ENCODE measurements at places on chromosomes 6 and 20.
A peak's percentile ranks its signal among the peaks of the same experiment; 100 is the strongest.

DNA sequence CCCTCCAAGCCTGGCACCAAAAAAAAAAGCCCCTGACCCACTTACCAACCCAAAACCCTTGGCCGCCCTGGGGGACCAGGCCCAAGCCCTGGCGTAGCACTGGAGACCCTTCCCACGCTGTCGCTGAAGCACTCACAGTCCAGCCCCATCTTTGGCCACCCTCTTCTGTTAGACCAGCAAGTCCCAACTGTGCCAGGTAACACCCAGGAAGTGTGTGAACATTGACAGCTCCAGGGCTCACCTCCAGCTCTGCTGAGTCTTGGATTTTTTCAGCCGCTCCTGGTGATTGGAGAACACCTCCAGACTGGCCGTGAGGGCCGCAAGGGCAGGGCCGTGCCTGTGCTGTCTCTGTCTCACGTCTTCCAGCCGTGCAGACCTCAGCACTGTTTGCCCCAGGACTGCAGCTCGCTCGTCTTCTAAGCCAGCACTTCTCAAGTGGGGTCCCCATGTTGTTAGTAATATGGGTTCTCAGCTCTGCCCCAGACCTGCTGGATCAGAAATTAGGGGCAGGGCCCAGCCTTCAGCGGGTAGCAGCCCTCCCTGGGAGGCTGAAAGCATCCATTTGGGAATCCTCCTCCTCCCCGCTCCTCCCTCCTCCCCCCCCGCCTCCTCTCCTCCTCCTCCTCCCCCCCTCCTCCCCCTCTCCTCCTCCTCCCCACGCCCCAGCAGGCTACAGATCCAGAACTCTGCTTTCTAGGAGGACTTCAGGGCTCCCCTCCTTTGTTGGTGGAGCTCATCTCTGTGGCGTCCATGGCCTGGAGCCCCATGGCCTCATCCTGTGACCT, 18.1 kb downstream of the NPEPL1 start:
- DNase-seq, result no peak

- no peak for DNase-seq
Measured at GRCh38 chr6:150547502-150548222, 52.0 kb upstream of the PLEKHG1 start.

GRCh38 chr6:111601886-111602285, 3.8 kb downstream of the TRAF3IP2 start:
- DNase-seq, result peak; percentile 90

DNA sequence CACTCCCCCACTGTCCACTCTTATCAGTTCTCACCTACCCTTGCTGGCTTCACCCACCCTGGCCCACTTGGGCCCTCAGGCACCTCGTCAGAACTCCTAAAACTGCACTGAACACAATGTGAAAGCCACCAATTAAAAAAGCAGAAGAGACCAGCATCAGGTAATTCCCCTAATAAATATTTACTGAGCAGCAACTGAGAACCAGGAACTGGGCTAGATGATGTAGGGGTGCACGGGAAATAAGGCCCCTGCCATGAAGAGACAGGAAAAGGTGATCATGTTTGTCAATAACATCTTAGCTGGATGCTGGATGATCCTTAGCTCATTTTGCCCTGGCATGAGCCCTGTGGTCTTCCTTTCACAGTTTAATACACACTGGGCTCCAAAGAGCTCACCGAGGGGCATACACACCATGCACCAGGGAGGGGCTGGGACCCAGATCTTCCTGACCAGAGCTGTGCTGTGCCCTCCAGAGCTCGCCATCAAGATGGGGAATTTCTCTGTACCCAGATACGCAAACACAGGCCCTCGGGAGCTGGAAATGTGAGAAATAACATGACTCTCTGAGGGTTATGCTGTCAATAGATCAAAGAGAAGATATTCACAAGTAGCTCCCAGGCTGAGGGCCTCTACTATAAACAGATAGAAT, 113.6 kb upstream of the SLC22A16 start:
- DNase-seq, result no peak

GRCh38 chr6:11811644-11812264, 33.2 kb upstream of the ADTRP start:
- no peak for DNase-seq

DNA sequence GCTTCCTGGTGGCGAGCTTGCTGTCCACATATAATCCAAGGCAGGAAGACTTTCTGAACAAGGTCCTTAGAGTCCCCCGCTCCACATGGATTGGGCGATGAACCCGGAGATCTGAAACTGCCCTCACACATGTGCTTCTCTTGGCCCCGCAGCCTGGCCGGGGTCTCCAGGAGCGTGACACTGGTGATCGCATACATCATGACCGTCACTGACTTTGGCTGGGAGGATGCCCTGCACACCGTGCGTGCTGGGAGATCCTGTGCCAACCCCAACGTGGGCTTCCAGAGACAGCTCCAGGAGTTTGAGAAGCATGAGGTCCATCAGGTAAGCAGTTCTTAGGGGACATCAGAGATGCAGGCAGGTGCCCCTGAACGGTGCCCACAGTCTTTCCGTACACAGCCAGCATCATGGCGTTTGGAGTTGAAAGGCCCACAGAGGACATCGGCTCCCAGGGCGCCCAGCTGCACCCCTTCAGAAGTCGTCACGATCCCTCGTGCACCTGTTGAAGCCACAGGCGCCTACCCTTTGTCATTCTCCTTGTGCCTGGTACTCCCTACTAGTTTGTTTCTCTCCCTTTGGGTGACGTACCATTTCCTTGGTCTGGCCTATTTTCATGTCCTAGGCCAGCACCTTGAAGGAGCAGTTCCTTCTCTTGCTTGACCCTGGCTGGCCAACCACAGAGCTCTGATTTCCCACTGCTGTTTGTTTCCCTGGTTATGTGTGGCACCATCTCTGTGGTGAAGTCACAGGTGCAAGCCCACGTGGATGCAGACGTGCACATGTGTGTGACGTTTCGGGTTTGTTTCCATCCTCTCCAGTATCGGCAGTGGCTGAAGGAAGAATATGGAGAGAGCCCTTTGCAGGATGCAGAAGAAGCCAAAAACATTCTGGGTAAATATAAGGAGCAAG, 43.3 kb upstream of the IRF4 start:
- no peak for DNase-seq

- DNase-seq, result no peak
Measured at GRCh38 chr6:117870486-117871242, 36.4 kb upstream of the SLC35F1 start.

DNA sequence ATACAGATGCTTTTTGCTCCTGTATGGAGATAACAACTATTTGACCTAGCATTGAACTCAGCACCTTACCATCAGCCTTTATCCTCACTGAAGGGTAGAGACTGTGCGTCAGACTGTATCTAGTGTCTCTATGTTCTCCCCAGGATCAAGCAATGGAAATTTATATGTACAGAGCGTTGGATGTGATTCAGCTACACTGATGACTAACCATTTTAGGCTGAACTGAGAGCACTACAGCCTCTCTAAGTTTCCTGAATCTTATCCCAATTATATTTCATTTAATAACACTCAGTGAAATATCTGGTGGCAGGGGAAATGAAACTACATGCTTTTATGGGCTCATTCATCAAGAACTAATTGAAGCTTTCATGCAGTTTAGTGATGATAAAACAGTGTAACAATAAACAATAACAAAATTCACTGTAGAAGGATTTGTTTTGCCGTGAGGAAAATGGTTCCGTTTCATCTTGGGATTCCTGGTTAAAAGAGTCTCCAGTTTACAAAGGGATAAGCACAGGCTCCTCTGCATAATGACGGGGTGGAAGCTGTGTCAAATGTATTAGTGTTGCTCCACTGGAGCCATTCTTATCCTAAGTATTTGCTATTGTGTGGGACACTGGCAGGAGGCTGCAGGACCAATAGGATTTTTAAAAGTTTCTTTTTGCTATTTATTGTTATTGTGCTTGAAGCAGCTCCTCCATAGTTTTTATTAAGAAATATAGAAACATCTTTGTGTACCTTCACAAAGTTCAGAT, 567.6 kb upstream of the MMS22L start:
- peak; percentile 78 for DNase-seq

- DNase-seq, result peak; percentile 17
Measured at GRCh38 chr20:4835244-4836177, 113.8 kb downstream of the PRND start.

GRCh38 chr20:48697845-48698491, 129.8 kb downstream of the PREX1 start:
- peak; percentile 81 for DNase-seq

- DNase-seq, result no peak
Measured at GRCh38 chr6:100379386-100379785, 85.3 kb downstream of the SIM1 start.

- DNase-seq, result no peak
Measured at GRCh38 chr6:52587001-52587400, 10.1 kb upstream of the TRAM2 start.

- DNase-seq, result no peak
Measured at GRCh38 chr20:38034108-38034649, 633 bp downstream of the RPRD1B start.

- no peak for DNase-seq
Measured at GRCh38 chr6:7761051-7761450, 35.2 kb downstream of the BMP6 start.

DNA sequence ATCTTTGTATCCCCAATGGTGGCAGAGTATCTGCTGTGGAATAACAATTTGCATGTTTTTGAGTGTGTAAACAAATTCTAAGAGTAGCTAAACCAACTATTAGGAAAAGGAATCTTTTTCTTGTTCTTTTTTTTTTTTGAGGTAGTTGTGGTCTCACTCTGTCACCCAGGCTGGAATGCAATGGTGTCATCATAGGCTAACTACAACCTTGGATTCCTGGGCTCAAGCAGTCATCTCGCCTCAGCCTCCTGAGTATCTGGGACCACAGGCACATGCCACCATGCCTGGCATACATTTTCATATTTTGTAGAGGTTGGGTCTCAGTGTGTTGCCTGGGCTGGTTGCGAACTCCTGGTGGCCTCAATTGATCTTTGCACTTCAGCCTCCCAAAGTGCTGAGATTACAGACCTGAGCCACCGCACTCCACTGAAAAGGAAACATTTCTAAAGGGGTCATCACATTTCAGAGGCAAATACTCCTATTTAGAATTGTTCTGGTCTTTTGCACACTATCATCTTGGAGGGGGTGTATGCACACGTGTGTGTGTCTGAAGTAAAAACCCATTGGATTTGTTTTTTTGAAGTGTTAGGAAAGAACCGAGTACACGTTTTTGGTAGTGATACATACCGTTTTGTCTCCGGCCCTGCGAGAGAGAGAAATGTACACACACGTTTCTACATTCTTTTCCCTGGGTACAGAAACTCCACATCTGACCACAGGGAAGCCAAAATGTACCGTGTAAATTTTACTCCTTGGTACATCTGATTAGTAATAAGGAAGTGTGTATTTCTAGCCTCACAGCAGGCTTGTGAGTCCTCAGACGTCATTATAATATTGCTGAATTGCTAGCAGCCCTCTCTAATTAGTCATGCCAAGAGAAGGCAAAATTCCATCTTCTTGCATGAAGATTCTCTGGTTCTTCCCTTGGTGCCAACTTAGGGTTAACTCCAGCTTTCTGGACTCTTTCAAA, 183.6 kb downstream of the JARID2 start:
- peak; percentile 83 for DNase-seq

- peak; percentile 81 for DNase-seq
Measured at GRCh38 chr6:150301846-150302519, 66.8 kb upstream of the IYD start.

- DNase-seq, result peak; percentile 89
Measured at GRCh38 chr6:56749632-56750151, 107.0 kb upstream of the DST start.

- no peak for DNase-seq
Measured at GRCh38 chr6:127952831-127953230, 52.0 kb upstream of the THEMIS start.

DNA sequence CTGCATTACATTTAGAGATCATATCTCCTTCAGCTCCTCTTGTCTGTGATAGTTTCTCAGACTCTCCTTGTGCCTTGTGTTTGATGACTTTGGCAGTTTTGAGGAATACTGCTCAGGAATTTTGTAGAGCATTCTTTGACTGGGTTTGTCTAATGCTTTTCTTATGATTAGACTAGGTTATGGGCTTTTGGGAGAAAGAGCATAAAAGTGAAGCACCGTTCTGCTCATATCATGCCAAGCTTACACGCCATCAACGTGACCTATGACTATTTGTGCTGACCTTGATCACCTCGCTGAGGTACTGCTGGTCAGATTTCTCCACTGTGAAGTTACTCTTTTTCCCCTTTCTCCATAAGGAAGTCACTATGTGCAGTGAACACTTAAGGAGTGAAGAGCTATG, 256.0 kb downstream of the LY86 start:
- DNase-seq, result no peak

- DNase-seq, result no peak
Measured at GRCh38 chr20:1462834-1463233, 3.8 kb downstream of the NSFL1C start.

DNA sequence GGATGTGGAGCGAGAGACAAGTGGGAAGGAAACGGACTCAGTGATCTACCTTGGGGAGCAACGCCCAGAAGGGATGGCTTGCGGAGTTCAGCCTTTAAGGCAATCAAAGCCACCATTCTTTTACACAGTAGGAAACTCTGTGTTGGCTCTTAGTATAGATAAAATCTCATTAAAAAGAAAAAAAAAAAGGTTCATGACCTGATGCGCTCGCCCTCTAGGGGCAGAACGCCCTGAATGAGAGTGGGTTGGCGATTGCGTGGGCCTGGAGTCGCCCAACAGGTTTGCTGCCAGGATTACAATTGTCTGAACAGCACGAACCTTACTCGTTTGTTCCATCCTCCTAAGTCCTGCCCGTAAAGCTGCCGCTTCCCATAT, 1.2 kb downstream of the TPD52L1 start:
- DNase-seq, result peak; percentile 31

GRCh38 chr20:59730722-59731121, 126.4 kb downstream of the PHACTR3 start:
- no peak for DNase-seq

DNA sequence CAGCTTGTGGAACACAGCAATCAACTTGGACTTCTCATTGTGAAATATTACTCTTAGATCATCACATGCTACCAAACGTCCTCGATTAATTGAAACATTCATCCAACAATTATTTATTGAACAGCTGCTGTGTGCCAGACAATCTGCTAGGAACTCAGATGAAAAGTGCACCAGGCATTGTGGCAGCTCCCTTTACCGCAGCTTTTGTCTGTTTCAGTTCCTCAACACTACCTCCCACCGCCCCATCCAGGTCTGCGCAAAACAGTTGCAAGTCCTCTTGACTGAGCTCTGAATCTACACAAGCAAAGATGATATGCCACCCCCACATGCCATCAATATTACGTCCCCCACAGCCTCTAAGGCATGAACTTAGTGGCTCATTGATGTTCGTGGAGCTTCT, 1094.4 kb upstream of the MAP3K7 start:
- no peak for DNase-seq
